Suppressor macrophage treated with lipopolysaccharide for 1 hour (primary cell): ENCODE measurements at places on chromosomes 7 and 10.

DNA sequence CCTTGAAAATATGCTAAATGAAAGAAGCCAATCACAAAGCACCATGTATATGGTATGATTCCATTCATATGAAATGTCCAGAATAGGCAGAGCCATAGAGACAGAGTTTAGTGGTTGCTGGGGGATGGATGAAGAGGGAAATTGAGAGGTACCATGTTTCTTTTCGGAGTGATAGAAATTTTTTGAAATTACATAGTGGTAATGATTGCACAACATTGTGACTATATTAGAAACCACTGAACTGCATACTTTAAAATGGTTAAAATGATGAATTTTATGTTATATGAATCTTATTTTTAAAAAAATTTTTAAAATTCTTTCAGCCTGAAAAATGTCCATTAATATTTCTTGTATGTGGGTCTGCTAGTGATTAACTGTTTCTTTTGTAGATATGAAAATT, 26.1 kb downstream of the DNAJC9 start:
- no peak for DNase-seq

DNA sequence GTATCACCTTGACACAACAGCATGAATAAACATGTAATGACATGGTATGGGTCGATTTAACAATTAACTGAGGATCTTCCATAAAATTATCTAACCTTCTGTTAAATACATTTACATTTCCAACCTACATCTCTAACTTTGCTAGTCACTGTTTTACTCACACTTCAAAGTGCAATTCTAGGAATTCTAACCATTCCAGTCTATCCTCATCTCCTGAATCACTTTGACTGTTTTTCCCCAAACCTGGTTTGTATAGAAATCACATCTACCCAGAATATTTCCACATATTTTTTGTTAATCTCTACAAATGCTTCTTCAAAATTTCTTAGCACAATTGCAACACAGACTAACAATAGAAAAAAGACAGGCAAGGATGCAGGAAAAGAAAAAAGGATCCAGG, 6.2 kb downstream of the ABI1 start:
- no peak for DNase-seq

GRCh38 chr10:61830846-61831273, 70.6 kb upstream of the ARID5B start:
- DNase-seq, result no peak

GRCh38 chr7:120586571-120586970, 271.4 kb downstream of the TSPAN12 start:
- no peak for DNase-seq

DNA sequence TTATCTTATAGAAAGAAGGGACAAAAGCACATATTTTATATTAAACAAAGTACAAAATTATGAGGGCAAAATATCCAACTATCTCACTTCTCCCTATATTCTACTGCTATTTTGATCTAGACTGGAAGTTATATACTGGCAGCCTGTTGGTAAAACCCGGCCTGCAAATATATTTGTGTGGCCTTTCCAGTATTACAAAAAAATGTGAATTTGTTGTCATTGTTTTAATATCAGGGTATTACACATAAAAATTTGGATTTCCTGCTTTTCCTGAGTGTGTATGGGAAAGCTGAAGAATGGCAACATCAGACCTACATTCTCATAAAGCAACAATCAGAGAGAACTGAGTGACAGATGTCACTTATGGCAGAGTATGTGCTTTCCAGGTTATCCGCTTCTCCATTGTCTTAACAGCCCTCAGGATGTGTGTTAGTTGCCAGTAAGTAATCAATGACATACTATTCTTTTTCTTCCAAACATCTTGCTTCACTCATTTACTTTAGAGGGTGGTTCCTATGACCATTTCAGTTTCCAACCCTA, 7.3 kb downstream of the SYPL1 start:
- DNase-seq, result peak; percentile 66

DNA sequence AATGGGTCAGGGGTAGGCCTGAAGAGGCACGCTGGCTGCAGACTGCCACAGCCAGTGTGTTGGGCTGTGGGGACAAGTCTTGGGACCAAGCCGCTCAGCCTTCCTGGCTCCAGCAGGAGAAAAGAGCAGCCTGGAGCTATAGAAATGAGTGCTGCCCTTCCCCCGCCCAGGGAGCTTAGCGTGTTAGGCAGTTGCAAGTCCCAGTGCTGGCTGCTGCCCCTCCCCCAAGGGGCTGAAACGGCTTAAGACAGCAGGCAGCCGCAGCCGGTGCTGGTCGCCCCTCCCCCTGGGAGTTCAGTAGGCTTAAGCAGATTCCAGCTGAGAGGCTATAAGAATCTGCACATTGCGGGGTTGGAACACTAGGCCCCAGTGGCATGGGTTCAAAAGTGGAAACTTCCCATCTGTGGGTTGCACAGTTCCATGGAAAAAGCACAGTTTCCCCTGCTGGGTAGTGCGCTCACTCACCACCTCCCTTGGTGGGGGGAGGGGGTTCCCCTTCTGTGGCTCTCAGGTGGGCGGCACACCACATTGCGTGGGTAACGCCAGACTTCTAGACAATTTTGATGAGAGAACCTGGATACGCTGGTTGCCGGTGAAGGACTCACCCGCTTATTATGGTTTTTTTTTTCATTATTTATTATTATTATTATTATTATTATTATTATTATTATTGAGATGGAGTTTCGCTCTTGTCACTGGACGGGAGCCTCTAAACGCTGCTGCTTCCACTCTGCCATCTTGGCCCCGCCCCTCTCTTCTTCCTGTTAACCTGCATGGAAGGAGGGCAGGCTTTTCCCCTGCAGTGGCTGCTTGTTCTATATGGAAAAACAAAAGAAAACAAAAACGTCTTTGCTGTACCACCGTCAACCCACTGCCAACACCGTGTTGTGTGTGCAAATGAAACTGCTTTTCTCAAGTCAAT, 151.1 kb downstream of the CXCL12 start:
- DNase-seq, result no peak

DNA sequence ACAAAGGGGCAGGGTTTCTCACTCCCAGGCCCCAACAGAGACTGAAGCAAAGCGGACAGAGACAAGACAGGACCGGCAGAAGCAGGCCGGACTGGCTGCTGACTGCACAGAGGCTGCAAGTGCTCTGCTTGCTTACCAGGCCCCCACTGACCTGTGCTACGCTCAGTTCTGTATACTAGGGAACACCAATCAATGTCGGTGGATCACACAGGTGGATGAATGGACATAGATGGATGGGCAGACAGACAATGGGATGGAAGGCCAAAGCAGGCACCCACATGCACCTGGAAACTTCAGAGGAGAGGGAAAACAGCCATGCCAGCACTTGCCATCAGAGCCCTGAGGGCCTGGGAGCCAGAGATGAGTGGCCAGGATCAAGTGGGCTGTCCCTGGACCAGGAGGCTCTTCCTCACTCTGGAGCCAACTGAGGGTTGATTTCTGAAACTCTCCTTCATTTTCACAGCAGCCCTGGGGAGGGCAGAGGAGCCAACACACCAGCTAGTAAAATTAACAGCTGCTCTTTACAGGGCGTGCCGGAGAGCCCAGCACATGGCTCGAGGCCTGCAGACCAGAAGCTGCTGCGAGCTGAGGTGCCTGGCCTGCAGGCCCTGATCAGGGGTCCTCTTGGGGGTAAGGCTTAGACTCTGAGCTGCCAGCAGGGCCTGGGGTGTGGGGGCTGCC, 243.6 kb downstream of the KCNMA1 start:
- no peak for DNase-seq

GRCh38 chr7:135939261-135939812, 37.8 kb downstream of the MTPN start:
- no peak for DNase-seq

DNA sequence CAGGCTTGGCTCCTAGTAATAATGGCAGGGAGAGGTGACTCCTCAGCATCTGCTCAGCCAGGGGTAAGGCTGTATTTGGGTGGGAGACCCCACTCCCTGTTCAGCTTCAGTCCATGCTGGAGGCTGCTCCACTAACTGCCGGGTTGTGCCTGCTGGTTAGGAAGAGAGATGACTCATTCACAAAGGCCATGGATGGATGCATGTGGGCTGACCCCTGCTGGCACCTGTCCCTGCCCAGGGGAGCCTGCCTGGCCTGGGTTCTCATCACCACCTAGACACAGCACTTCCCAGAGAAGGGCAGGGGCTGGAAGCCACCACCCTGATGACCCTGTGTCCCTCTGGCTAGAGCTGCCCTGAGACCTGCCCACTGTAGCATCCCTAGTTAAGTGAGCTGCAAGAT, 59.0 kb downstream of the VSTM4 start:
- no peak for DNase-seq

DNA sequence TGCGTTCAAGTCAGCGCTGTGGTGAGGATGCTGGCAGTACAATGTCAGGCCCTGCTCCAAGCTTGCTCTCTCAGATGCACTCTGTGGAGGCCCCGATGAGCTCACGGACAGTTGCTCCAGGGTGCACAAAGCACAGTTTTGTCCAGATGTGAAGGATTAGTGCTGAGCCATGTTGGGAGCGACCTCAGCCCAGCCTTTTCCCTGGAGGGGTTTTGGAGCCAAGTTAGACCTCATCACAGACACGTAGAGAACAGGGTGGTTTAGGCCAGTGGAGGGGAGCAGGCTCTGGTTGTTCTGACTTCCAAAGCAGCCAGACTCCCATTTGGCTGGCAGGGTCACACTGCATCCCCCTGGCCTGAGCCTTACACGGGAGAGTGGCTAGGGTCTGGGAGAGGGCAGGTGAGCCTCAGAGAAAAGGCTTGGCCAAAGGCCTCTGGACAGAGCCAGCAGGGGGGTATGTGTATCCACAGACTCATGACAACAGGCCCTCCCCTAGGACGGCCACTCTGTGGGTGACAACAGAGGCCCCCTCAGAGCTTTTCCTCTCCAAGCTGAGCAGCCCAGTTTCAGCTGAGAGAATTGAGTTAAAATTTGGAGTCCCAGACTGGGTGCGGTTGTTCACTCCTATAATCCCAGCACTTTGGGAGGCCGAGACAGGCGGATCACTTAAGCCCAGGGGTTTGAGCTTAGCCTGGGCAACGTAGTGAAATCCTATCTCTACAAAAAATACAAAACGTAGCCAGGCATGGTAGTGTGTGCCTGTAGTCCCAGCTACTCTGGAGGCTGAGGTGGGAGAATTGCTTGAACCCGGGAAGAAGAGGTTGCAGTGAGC, 4.7 kb downstream of the PLAC9 start:
- DNase-seq, result no peak

DNA sequence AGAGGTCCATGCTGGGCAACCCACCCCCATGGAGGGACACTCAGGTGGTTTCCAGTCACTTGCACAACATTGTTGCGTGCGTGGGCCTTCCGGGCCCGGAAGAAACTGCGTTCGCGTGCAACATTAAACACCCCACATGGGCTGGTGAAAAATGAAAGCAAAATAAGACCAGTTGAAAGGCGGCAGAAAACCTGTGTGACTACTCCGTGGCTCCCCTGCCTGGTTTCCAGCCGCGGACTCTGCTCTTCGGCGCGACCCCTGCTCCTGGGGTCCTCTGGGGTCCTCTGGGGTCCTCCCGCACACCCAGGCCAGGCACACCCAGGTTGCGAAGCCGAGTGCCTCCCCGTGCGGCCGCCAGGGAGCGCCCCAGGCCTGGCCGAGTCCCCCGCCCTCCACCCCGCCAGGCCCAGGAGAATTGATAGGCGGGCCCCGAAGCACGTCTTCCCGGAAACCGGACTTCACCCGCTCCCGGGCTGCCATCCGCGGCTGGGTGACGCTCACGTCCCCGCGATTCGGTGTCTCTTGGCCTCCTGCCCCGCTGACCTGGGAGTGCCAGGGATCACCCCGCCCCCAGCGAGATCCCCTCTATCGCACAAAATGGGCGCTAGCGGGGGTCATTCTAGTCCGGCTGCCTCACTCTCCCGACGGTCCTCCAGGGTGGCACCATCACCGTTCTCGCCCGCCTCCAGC, 1.9 kb upstream of the SH2D4B start:
- DNase-seq, result peak; percentile 82

DNA sequence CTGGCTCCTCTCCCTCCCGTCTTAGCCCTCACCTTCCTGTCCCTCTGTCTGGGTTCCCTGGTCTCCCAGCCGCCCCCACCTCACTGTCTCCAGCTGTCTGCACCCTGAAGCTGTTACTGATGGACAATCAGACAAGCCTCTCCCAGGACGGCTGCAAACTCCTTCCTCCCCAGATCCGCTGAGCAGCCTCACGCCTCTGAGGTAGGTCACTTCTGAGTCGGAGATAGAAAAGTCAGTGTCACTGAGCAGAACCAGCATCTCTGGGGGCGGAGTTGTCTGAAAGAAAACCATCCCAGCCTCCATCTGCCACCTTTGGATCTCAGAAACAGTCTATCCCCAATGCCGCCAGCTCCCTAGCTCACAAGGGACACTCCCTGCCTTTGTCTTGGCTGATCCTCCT, 27.4 kb downstream of the FAM241B start:
- DNase-seq, result no peak

DNA sequence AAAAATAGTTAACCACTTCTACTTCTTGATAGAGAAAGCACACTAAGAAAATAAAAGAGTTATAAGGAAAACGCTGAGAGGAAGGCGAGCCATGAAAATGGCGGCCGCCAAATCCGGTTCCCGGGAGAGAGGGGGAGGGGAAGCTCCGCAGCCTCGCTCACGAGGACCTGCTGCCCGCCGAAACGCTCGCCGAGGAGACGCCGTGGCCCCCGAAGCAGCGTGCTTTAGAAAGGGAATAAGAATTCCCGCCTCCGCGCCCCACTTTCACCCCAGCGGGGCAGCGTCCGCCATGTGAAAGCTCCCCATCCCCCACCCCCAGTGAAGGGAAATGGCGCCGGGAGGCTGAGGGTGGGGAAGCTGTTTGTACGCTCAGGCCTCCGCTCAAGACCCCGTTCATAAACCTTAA, 505 bp downstream of the HNRNPA2B1 start:
- peak; percentile 87 for DNase-seq

- peak; percentile 24 for DNase-seq
Observed at GRCh38 chr7:158966780-158967390, 110.5 kb downstream of the DYNC2I1 start.

DNA sequence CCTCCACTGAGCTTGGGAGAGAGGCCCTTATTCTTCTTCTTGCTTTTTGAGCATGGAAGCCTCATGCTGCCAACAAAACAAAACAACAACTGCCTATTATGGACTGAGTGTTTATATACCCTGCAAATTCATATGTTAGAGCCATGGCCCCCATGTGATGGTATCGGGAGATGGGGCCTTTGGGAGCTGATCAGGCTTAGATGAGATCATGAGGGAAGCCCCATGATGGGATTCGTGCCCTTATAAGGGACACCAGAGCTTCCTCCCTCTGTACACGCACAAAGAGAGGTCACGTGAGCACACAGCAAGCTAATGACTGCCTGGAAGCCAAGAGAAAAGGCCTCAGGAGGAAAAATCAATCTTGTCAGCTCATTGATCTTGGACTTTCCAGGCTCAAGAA, 235.0 kb downstream of the FANK1 start:
- peak; percentile 80 for DNase-seq

DNA sequence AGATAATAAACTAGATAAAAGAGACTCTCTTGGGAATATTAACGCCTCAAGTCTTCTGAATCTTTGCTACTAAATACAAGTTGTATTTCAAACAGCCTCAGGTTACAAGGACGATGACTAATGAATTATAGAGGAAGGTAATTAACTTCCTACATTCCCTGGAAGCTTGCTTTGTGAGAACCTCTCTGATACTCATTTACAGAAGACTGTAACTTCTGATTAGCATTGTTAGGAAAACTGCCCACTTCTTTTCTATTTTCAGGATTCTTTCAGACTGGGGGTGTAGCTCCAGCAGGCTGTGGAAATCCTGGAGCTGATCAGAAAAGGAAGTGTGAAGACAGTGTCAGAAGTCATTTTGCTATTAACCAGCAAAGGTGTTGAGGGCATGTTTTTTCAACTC, 316.7 kb upstream of the NPSR1 start:
- no peak for DNase-seq
